H9 (cell line): ENCODE measurements at places on chromosomes 13 and 19.

- no peak for DNase-seq
Observed at GRCh38 chr13:99659226-99659625, 158.0 kb downstream of the TM9SF2 start.

GRCh38 chr13:43315522-43315921 is 292.1 kb downstream of the DNAJC15 start:
- no peak for DNase-seq

GRCh38 chr19:4550479-4551050 is 8.9 kb downstream of the SEMA6B start:
- no peak for DNase-seq

GRCh38 chr13:19056984-19057490 is 124.6 kb downstream of the TUBA3C start:
- DNase-seq: no peak

DNA sequence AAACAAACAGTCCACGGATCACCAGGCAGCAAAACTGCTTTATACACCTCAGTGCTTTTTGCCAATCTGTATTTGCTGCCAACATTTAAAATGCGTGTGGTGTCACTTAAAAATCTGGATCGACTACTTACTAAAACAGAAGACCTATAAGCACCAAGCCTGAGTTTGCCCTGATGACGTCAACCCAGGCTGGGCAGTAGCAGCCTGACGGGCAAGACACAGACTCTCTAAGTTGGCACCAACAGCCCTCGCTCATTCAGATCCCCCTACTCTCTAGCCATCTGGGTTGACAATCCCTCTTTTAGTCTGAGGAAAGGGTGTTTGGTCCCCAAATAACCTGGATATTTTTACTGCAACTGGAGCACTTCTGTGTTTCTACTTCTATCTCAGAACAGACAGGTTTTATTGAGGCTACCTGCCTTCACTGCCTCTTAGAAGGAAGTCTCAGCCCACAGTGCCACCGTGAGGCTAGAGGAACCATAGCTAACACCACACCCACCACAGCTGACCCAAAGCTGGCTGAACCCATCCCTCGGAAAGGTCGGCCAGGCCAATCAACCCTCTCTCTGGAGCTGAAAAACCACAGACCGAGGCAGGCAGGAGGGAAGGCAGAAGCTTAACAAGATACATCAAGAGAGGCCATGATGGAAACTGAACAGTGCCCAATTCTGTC is 6.9 kb downstream of the SUGP2 start:
- DNase-seq: no peak

DNA sequence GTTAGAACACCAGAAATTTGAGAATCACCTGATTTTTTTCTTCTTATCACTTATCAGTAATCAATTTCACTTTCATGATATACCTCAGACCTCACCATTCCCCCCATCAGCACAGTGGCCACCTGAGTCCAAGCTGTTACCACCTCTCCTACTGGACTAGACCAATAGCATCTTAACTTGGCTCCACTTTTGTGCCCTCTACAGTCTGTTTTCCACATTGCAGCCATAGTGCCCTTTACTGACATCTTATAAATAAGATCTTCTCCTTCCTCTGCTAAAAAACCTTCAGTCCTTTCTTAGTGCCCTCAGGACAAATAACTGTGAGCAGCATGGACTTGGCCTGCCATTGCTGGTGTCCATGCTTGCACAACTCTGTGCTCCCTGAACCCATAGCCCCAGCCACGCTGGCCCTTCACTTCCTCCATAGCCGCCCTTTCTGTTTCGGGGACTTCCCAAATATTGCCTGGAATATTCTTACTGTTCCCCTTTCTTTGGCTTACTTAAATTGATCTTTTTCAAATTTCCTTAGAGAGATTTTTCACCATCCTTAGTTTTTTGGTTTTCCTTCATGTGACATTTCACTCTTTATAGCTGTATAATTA is 380.8 kb downstream of the LMO7 start:
- peak; percentile 55 for DNase-seq

DNA sequence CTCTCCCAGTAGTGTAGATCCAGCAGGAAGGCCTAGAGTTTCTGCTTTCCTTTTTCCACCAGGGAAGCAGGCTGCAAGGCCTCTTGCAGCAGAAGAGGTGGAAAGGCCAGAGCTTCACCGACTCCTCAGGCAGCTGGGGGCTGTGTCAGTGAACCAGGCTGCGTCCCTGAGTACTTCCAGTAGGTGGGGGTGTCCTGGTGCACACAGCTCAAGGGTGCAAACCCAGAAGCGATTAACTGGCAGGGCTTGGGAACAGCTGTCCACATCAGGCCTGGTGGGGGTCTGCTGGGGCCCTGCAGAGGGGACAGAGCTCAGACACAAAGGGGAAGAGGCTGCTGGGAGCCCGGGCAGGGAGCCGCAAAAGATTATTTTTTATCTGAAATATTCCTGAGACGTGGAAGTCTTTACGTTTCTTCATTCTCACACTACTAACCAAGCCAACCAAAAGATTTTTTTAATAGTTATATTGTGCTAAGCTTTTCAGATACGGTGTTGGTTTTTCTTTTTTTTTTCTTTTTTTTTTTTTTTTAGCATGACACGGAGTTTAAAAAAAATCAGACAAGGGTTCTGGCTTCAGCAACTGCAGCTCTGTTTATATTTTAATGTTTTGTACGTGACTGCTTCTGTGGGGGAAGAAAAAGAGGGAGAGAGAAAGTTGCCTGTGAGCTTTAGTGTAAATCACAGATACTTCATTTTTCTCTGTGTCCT is 11.0 kb downstream of the TSHZ3 start:
- peak; percentile 87 for DNase-seq

DNA sequence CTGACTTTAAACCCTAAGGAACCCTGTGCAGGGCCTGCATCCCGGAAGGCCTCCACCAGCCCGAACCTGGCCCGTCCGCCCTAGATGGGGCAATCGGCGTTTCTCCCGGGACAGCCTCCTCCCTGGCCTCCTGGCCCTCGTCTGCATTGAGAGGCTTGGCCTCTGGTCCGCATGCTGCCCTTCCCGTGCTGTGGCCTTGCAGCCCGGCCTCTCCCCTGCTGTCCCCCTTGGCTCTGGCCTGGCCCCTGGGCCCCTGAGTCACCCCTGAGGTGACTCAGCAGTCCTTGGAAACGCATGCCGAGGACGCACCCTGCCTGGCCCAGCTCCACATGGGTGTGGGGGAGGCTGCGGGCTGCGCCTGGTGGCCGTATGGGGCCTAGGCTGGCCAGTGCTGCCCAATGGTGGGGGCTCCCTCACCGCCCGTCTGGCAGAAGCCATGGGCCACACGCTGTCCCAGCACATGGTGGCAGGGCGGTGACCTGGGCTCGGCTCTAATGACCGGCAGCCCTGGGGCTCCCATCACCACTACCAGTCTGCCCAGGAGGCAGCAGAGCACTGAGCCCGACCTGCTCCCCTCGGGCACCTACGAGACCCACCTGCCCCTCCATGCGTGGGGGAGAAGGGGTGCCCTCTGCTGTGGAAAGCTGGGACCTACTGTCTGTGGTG is 25.7 kb downstream of the SH3GL1 start:
- peak; percentile 59 for DNase-seq

DNA sequence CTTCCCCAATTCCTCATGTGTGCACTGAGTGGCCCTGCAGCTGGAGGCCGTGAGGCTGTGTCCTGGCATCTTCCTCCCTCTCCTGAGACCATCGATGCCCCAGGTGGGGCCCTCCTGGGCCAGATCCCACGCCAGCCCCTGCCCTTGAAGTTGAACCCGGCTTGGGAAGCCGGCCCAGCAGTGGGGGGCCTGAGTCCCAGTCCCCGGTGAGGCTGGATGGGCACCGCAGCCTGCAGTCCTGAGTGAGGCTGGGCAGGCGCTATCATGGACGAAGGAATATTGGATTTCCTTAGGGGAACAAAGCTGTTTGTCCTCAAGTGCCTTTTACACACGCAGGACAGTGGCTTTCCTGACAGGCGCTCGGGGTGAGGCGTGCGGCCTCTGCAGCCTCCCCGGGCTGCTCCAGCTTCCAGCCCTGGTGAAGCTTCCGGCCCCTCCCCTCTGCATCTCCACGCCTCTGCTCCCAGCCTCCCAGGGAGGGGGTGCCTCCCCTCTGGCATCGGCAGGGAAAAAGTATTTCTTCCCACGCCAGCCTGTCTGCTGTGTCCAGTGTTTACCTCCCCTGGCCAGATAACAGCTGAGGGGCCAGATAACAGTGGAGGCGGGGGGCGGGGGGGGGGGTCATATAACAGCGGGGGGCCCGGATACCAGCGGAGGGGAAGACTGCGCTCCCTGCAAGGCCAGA is 159.5 kb downstream of the KDM4B start:
- DNase-seq: no peak

DNA sequence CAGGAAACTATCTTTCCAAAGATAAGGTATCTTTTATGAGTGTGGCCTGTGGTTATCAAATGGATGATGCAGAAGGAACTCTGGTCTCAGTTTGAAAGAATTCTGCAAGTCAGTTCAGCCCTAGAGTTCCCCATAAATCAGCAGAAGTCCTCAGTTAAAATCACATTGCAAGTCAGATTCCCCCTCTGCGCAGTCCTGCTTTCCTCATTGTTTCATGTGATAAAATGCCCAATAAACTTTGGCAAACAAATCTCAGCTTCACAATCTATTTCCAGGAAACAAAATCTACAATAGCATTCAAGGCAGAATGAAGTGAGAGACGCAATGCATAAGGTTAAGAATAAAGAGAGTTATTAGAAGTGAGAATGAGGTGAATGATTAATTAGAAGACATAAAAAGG is 216.3 kb upstream of the KLHL1 start:
- no peak for DNase-seq

DNA sequence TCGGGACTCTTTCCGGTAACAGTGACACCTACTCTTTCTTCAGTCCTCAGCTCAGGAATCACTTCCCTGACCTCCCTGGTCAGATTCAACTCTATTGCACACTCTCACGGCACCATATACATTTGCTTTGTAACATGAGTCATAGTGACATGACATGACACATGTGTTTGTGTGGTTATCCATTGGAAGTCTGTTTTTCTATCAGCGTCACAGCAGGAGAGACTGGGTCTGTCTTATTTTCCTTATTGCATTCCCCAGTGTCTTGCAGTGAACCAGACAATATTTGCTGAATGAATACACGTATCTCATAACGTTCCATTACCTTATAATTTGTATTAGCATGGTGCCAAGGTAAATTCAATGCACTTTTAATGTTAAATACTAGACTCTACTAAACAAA is 102.0 kb downstream of the DCLK1 start:
- DNase-seq: no peak

GRCh38 chr13:77545626-77546412 is 10.3 kb downstream of the SCEL start:
- no peak for DNase-seq

- DNase-seq: no peak
Observed at GRCh38 chr13:104592127-104592526, 1525.9 kb upstream of the SLC10A2 start.

DNA sequence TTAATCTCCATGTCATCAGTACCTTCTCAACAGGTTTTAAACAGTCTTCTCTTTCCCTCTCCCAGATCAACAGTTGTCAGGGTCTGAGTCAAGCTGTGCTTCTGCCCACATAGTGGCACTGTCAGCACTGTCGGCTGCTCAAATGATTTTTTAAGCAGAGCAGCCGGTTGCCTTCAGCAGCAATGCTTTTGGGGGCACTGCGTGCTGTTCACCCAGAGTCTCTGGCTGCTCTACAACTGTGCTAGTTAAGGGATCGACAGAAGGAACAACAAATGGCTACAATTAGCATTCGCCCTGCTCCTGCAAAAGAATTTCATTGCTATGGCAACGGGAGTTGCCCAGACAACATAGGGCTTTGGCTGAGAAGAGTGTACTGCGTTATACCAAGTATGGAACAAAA is 412.9 kb downstream of the DIAPH3 start:
- DNase-seq: peak; percentile 74

DNA sequence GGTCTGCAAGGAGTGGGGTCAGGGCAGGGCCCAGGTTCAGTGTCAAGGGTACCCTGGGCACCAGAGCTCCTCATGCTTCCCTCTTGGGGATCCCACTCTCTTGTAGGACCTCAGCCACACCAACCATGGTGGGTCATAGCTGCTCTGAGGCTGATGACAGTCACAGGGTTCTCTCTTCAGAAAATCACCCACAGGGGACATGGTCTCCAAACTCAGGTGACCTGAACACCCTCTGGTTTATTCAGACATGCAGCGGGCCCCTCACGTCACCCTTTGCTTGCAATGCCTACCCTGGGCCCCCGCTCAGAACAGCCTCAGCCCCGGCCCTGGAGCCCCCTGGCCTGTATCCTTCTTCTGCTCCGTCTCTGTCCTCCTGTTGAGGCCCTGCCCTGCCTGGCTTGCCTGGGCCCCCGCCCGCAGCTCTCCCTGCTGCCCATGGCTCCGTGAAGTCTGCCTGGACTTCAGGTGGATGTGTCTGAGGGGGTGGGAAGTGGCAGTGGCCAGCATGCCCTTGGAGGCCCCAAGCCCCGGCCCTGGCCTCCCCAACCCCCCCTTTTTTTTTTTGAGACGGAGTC is 20.4 kb downstream of the CHERP start:
- no peak for DNase-seq

- no peak for DNase-seq
Observed at GRCh38 chr13:74678308-74678965, 544.2 kb upstream of the KLF12 start.

- no peak for DNase-seq
Observed at GRCh38 chr13:21045100-21045499, 16.3 kb downstream of the LATS2 start.

DNA sequence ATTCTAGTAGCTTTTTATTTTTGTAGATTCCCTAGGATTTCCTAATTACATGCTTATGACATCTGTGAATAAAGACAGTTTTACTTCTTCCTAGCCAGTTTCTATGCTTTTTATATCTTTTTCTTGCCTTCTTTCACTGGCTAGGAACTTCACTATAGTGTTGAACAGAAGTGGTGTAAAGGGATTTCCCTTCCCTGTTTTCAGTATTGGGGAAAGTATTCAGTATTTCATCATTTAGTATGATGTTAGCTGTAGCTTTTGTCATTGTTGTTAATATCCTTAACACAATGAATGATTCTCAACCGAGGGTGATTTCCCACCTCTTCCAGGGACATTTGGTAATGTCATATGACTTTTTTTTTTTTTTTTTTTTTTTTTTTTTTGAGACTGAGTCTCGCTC is 77.3 kb downstream of the SLC6A16 start:
- DNase-seq: no peak

- no peak for DNase-seq
Observed at GRCh38 chr19:32269831-32270230, 75.6 kb upstream of the ZNF507 start.

GRCh38 chr13:24066405-24067295 is 93.9 kb upstream of the SPATA13 start:
- peak; percentile 55 for DNase-seq

- no peak for DNase-seq
Observed at GRCh38 chr13:60981407-60981806, 434.2 kb downstream of the PCDH20 start.

DNA sequence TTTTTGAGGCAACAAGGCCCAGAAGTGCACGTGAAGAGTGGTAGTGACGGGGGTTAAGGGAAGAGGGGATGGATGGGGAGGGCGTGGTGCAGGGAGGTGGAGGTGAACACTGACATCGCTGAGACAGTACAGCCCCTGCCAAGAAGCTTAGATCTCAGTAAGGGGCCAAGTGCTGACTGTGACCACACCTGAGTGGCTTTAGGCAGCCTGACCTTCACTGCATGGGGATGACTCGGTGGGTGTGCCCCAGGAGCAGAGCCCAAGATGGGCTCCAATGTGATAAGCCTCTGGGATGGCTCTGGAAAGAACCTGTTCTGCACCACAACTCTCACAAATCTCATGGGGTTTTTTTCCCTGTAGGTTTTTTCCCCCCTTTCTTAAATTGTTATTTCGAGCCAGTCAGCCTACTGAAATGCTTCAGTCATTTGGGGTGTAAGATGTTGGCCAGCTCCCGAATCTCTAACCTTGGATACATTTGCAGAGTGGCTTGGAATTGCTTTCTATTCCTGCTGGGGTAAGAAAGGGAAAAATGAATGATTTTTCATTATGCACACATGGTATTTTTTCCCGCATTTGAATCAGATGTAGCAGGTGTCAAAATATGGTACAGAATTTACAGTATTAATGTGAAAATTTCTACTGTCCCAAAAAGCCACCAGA is 165.0 kb downstream of the TM9SF2 start:
- DNase-seq: no peak
